ENCODE measurements at places on chromosomes 2 and 18.

GRCh38 chr2:237065071-237065377 lies 20.7 kb upstream of the COPS8 start:
- DNase-seq: no peak
- no peaks in the 10 kb centered on the region for H3K4me1 ChIP-seq
- H3K36me3 ChIP-seq: no peaks in the 10 kb centered on the region
- no peaks in the 10 kb centered on the region for H3K27me3 ChIP-seq
- no peak overlapping the region for H3K27ac ChIP-seq

DNA sequence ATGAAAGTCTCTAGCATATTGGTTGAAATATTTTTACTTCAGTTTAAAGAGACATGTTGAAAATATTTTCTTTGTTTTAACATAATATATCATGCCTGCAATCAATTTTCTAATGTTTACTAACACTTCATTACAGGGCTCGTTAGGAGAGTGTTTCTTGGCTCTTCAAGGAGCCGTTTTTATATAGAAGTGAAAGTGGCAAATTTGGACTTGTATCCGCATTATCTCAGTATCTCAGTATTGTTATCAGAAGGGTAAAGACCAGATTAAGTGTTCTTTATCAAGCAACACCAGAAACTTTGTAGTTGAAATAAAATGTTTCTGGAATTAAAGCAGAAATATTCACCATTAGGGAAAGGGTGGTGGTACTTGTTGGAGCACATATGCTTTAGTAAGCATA lies 97.8 kb downstream of the BABAM2 start:
- H3K27ac ChIP-seq: no peak overlapping the region
- no peaks in the 10 kb centered on the region for H3K27me3 ChIP-seq
- no peaks in the 10 kb centered on the region for H3K36me3 ChIP-seq
- no peak overlapping the region for H3K4me3 ChIP-seq

DNA sequence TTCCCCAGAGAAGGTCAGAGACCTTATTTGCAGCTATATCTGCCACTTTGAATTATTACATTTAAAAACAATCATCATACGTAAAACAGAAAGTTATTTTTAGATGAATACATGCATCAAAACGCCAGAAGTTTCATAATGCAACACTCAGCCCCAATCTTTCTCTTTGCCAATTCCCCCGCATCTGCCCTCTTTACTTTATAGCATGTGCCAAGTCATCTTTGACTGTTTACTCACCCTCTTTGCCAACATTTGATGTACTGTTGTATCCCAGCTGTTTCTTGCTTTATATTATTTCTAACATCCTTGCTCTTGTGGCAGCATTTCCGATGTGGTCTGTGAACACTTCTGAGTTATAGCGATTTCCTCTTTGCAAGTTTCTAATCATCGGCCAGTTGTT lies 86.2 kb downstream of the CRIM1 start:
- no peak overlapping the region for H3K27ac ChIP-seq
- H3K4me3 ChIP-seq: no peak overlapping the region
- peaks cover 16% of the 10 kb centered on the region for H3K36me3 ChIP-seq
- DNase-seq: no peak
- peaks cover 11% of the 10 kb centered on the region for H3K4me1 ChIP-seq

DNA sequence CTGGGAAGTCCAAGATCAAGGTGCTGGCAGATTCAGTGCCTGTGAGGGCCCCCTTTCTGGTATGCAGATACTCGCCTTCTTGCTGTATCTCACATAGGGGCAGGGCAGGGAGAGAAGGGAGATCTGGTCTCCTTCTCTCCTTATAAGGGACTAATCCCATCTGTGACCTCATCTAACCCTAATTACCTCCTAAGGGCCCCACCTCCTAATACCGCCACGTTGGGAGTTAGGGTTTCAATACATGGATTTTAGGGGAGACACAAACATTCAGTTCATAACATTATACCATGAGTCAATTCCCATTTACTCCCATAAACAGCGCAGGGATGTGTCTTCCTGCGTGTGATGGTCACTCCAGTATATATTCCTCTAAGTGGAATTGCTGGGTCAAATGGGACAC lies 73.8 kb upstream of the TXNDC2 start:
- H3K27me3 ChIP-seq: no peaks in the 10 kb centered on the region
- no peaks in the 10 kb centered on the region for H3K36me3 ChIP-seq
- DNase-seq: no peak
- peaks cover 30% of the 10 kb centered on the region for H3K4me1 ChIP-seq

- H3K36me3 ChIP-seq: no peaks in the 10 kb centered on the region
- H3K27me3 ChIP-seq: no peaks in the 10 kb centered on the region
- peak overlapping the region; percentile 83 for H3K27ac ChIP-seq
- H3K4me1 ChIP-seq: peaks cover 56% of the 10 kb centered on the region
- DNase-seq: no peak
These were observed 51.5 kb upstream of the CTAGE1 start for GRCh38 chr18:22469061-22469734.

All from heart left ventricle (tissue), 16 donors.